ENCODE measurements at places on chromosomes 5 and 9.

- DNase-seq: no peak
Measured at GRCh38 chr9:88458716-88459465, 70.6 kb downstream of the SPIN1 start.

DNA sequence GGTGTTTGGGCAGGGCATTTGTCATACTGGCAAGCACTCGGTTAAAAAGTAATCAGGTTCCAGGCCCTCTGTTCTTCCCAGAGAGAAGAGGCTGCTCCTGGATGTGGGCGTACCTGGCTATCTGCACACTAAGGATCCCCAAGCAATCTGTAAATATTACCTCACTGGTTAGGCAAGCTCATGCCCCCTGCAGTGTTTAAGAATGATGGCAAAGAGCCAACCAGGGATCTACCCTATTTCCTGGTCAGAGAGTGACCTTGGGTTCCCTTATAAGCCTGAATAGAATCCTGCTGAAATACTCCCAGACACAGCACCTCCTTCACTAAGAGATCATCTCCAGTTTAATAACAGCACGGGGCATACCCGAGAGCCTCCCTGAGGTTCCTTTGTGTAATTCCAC lies 181.2 kb downstream of the PIK3R1 start:
- DNase-seq: no peak

DNA sequence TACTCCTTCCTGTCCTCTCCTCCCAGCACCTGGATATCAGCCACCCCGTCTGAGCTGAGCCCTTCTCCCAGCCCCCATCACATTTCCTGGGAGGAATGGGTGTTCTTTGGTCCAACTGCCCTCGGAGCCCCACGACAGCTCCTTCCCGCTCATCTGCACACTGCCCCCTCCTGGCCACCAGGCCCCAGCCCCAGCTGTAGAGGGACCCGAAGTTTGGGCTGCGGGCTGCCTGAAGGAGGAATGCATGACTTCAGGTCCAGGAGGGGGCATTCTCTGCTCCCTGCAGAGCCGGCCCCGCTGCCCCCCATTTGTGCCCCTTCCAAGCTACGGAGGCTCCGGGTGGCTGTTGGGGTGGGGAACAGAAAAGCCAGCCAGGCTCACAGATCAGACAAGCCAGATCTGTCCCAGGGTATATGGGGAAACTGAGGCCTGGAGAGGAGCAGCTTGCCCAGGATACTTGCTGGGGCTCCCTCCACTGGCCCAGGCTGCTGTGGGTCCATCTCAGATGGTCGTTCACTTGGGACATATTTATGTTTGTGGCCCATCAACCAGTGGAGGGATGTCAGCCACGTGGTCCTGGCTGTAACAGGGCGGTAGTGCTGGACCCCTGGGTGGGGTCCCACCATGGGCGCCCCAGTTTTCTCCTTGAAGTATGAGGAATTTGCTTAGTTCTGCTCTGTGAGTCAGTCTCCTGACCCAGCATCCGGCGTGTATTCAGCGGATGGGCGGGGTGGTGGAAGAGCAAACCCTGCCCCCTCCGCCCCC lies 33.1 kb downstream of the DAB2IP start:
- DNase-seq: no peak

DNA sequence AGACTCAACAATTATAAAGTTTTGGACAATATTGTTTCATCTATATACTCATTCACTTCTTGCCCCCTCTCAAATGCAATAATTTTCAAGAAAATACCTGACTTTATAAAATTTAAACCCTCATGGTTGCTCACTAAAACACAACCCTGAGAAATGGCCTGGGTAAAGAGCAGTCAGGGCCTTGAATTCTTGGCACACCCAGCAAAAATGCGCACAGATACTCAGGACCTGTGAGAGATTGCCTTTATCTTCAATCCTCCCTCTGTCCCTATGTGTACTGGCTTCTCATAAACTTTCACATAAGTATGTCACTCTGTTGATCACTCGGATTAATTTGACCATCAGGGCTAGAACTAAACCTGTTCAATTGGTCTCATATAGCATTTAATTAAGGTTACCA lies 12.8 kb upstream of the ACO1 start:
- no peak for DNase-seq

- DNase-seq: no peak
Measured at GRCh38 chr5:6655432-6655831, 22.2 kb downstream of the SRD5A1 start.

DNA sequence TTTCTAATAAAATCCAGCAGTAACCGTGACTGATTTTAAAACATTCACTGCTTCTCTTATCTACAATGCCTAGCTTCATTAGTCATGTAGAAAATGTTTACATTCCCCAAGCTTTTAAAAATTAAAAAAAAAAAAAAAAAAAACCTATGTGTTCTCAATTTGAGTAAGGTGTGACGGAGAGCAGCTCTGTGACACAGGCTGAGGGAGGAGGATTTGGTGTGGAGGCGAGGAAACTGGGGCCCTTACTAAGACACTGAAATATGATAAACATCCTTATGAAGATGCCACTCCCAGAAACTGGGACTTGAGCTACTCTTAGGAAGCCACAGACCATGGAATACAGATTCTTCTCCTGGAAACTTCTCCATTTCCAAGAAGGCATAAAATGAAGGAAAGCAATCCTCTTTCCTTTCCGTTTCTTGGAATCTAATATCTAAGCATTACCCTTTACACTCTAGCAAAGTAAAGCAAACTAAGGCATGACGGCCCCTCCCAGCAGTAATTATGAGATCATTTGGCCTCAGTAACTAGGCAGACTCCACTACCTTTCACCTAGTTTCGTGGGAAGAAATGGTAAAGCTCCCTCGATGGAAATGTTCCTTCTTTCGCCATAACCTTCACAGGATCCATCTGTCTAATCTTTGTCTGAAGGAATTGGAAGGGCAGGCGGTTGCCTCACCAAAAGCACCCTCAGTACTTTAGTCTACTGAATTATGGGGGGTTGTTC lies 23.5 kb downstream of the GRAMD2B start:
- DNase-seq: peak; percentile 77

DNA sequence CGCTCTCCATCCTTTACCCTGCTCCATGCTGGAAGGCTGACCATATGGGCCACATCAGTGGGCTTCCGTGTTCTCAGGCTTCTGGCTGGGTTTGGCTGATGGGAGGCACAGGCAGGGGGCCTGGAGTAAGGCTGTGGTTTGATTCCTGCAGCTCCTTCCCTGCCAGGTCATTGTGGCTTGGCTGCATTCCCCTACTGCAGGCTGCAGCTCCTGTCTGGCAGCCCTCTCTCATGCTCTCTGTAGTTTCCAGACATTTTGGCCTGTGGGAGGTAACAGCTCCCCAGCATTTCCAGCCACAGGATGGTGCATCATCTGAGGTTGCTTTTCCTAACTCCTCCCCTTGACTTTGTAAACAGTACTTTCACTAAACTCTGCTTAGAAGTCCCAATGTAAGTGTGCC lies 102.0 kb upstream of the PTPN3 start:
- DNase-seq: no peak

GRCh38 chr5:4158750-4159447 lies 563.3 kb downstream of the IRX1 start:
- DNase-seq: no peak

DNA sequence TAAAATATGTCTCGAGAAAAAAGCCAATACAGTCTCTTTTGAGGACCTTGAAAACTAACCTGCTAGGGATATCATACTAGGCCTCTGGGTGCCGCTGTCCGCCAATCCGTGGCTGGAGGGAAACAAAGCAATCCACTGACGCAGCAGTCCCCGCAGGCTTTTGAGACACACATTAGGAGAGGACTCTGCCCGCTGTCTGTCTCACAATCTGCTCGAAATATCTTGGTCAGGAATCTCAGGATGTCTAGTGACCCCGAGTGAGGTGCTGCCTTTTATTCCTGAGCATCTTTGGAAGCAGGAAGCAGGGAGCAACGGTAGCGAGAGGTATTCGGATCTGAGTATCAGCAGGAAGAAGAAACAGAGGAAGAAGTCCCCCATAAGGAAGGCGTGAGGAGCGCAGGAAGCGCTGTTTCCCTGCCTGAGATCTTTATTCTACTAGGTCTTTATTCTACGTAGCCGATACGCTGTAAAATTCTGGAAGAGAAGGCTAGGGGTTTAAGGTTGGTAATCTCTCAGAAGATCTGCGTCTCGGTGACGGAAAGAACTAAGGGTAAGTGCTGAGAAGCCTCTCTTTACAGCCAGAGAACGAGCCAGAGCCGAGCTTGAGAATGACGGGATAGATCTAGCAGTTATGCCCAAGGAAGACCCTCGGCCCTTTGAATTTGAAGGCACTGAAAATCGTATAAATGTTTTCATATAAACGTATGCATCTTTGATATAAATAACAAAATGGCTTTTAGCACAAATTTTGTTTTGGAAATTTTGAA lies 4.0 kb upstream of the PCDHGA1 start:
- DNase-seq: no peak

- DNase-seq: no peak
Measured at GRCh38 chr9:72256931-72257330, 107.7 kb downstream of the GDA start.

- no peak for DNase-seq
Measured at GRCh38 chr9:97445119-97445701, 33.3 kb downstream of the TDRD7 start.

DNA sequence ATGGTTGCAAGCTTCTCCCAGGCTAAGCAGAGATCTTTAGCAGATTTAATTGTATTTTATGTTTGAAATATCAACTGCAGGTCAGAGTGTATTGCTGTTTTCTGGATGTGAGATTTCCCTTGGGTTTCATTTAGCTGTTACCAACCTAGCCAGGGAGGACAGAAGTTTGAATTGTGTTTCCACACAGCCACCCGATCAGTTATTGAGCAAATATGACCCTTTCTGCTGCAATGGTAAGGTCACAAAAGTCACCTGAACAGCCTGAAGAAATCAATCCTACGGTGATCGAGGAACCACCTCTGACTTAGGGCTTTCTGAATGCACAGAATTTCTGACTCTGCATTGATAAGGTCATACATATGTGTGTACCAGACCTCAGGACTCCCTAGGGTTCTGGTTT lies 419.9 kb downstream of the MAN2A1 start:
- no peak for DNase-seq

GRCh38 chr9:94783102-94783682 lies 56.7 kb downstream of the AOPEP start:
- DNase-seq: peak; percentile 98

- DNase-seq: no peak
Measured at GRCh38 chr5:116778032-116778431, 203.4 kb upstream of the SEMA6A start.

DNA sequence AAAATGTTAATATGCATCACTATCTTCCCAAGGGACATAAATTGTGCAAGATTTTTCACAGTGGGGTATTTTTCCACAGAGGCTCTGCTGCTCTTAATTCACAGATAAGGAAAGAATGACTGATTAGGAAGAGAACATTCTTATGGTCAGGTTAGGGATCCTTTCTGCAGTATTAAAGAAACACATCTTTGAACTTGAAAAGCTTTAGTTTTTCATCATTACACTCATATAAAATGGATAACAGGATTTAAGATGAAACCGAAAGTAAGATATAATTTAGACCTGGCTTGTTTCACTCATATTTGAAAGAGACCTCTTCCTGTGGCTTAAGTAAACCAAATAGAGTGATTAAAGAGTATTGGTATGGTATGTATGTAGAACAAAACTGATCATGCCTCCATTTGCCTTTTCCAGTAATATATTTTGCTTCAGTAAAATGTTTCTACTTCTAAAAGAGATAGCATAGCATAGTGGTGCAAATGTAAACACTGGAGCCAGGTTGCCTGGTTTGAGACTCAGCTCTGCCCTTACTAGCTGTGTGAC lies 160.0 kb downstream of the PRR16 start:
- no peak for DNase-seq

- no peak for DNase-seq
Measured at GRCh38 chr9:134195558-134195957, 31.2 kb upstream of the RNU6ATAC start.

- no peak for DNase-seq
Measured at GRCh38 chr9:36867241-36867640, 166.8 kb downstream of the PAX5 start.

- DNase-seq: no peak
Measured at GRCh38 chr5:72256536-72256935, 63.5 kb downstream of the MRPS27 start.

DNA sequence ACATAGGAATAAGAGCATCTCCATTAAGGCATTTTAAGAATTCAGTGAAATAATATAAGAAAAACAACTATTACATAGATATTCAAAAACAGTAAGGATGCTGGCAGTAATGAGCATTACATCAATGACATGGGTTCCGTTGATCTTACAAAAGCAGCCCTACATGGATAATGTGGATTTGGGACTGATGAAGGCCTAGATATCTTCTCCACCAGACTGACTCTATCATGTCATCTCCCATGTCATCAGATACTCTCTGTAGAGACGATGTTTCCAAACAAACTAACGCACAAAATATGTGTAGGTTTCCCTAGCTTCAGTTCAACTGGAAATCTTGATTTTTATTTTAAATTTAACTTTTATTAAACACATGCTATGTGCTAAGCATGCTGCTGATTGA lies 3.6 kb downstream of the LURAP1L start:
- no peak for DNase-seq

DNA sequence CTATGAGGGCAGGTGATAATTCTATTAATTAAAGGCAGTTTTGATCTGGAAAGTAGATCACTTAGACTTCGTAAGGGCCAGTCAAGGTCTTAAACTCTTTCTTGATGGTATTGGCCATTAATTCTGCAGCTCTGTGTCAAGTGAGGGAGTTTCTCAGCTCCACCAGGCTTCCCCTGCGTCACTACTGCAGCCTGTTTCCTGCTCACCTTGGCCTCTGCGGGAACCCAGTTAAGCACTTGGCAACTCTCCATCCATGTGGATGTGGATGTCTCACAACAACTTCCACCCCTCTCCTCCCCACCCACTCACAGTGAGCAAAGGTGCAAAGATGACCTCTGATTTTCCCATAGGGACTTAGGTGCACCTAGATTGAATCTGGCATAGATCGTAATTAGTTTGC lies 191.6 kb downstream of the PLK2 start:
- no peak for DNase-seq

GRCh38 chr5:135830876-135831275 lies 3.6 kb upstream of the SLC25A48 start:
- DNase-seq: no peak

- DNase-seq: no peak
Measured at GRCh38 chr5:68248896-68249295, 33.3 kb downstream of the PIK3R1 start.

DNA sequence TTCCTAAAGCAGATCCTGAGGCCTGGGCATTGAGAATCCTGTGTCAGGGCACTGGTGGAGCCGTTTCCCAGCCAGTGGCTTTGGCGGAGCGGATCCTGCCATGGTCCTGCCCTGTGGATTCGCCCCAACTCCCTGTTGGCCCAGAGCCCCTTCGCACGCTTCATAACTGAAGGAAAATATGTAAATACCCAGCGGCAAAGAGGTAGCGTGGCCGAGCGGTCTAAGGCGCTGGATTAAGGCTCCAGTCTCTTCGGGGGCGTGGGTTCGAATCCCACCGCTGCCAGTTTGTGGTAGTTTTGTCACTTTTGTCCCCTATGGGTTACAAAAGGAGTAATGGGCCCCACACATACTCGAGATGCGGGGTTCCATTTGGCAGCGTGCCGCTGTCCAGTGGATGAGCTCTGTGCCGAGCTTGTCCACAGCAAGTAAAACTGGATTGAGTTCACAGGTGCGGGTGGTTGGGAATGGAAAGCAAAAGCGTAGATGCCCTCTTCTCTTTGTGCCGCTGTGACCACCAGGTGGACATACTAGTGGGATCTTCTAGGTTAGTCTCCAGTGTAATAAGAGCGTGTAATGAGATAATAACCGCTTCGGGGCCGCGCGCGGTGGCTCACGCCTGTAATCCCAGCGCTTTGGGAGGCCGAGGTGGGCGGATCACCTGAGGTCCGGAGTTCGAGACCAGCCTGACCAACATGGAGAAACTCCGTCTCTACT lies 17.3 kb downstream of the TRIM7 start:
- peak; percentile 66 for DNase-seq
